Epithelial cell of proximal tubule (primary cell): ENCODE measurements at places on chromosomes 6 and 20. TPM values are rescaled to one million over a fixed set of nuclear protein-coding genes. Genes with fewer than 3 reads are reported as not detected.
A peak's percentile ranks its signal among the peaks of the same experiment; 100 is the strongest.

GRCh38 chr20:41276317-41276751 is 41.2 kb downstream of the ZHX3 start:
- no peak for DNase-seq

DNA sequence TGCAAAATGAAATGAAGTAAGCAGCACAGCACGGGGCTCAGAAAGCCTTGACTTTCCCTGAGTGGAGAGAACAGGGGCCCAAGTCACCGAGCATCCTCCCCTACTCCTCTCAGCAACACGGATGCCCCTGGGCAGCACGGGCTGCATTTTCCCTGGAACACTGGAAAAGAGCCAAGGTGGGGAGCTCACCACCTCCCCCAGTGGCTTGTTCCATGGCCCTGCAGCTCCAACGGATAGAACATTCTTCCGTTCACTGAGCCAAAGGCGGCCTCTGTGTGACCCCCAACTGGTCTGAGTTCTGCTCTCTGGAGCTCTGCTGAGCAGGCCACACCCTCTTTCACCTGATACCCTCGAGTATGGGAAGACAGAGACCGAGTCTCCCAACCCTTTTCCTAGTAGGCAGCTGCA is 20.8 kb upstream of the EMILIN3 start:
- DNase-seq, result no peak

GRCh38 chr6:121764493-121764892 is 329.0 kb downstream of the GJA1 start:
- no peak for DNase-seq

GRCh38 chr6:21396313-21396712 is 197.2 kb upstream of the SOX4 start:
- DNase-seq, result peak; percentile 26

- DNase-seq, result no peak
Observed at GRCh38 chr6:168030218-168030746, 32.8 kb downstream of the KIF25 start.

DNA sequence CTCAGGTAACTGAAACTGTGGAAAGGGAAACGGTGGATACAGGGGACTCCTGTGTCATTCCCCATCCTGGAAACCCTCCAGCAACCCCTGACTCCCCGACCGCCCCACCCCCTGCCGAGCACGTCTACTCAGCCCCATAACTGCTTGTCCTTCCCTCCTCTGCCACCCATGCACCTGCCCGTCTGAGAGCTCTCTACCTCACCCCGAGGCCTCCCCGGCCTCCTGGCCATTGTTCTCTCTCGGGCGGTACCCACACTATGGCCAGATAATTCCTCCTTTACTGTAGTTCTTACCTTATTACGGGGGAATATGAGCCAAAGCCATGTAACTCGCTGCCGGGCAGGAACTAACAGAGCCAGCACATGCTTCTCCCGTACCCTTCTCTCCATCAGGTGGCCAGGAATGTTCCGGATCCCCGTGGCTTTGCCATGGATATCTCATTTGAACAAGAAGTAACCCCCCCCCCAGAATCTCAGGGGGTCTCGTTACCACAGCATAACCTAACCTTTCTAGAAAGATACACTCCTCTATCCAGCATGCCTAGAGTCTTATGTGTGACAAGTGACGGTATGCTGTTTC is 4.8 kb upstream of the IRF4 start:
- DNase-seq, result no peak

GRCh38 chr6:4607793-4608192 is 168.4 kb upstream of the CDYL start:
- DNase-seq, result no peak

DNA sequence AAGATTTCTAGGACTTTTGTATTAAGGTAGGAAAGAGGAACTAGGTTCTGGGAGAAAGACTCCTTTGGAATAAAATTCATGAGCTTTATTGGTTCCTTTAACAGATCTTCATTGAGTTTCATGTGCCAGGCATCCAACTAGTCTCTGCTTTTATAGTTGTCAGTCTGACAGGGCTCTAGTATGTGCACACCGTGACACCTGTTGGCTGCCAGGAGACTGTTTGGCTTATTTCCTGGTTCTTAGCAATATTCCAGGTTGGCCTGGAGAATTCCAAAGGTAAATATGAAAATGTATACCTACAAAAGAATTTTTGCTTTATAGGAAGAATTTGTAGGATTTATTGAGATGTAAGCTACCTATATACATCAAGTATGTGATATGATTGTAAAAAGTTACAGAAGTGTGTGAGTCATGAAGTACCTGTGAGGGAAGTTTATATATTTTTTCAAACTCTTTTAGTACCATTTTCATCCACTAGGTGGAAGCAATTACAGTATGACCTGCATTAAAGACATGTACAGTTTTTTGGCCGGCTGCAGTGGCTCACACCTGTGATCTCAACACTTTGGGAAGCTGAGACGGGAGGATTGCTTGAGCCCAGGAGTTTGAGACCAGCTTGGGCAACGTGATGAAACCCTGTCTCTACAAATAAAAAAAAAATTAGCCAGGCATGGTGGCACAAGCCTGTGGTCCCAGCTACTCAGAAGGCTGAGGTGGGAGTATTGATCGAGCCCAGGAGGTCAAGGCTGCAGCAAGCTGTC is 35.2 kb downstream of the NDUFAF5 start:
- DNase-seq, result peak; percentile 39

DNA sequence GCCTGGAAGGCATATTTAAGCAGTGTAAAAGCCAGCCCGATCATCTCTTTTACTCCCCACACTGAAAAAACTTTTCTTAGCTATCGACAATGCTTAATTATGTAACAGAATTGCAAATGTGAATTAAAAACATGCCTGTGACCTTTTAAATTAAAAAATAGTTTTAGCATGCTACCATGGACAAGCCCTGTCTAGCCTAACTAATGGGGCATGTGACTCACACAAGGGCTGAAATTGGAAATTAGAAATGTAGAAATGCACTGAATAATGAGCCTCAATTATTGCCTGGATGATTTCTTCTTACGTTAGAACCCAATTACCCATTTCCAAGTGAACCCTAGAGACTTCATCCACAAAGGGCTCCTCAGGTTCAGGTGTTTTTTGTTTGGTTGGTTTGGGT is 82.7 kb downstream of the SIM1 start:
- DNase-seq, result no peak

- DNase-seq, result no peak
Observed at GRCh38 chr6:31906122-31906521, 4.2 kb upstream of the ZBTB12 start.

DNA sequence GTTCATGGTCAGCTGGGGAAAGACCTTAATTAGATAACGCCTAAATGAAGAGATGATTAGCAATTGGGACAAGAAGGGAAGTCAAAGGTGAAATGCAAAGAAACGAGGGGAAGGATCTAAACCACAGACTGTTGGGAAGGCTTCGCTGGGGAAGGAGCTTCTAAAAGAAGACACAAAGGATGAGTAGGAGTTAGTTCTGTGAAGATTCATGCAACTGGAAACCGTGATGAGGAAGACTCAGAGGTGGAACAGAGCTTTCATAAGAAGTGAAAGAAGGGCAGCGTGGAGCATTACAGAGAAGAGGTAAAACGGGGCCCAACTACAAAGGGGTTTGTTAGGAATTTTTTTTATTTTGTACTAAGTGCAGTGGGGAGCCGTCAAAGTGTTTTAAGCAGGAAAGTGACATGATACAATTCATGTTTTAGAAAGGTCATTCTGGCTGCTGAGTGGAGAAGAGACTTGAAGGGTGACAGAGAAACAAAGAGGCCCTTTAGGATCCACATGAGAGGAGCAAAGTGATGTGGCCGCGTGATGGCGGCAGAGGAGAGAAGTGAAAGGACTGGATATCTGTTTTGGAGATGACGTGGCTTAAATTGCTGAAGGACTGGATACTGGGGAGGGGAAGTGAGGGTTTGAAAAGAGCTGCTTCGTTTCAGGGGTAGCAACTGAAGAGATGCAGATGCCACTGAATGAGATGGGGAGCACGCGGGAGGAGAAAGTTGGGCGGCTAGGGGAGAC is 33.6 kb downstream of the TTI1 start:
- DNase-seq, result no peak

DNA sequence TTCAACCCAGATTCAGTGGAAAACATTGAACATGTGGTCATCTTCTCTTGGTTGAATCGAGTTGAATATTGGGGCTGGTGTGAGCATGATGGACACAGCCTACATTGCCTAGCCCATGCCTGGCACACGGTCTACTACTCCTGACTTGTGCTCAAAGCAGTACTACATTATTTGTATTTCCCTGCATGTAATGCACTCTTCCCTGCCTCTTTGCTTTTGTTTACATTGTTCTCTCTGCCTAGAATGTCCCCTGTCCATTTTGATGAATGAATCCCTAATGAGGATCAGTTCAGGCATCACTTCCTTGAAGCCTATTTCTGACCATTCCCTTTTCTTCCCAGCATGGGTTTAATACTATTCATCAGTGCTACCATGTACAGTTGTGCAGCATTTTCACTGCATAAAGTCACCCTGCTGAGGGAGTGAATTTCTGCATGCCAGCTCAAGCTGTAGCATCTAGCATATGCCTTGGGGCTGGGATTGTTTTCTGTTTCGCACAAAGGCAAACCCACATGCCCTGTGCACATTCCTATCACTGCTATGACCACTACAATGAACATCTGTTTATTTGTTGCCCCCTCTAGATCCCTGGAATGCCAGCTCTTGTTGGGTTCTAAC is 75.3 kb upstream of the CCN6 start:
- no peak for DNase-seq

DNA sequence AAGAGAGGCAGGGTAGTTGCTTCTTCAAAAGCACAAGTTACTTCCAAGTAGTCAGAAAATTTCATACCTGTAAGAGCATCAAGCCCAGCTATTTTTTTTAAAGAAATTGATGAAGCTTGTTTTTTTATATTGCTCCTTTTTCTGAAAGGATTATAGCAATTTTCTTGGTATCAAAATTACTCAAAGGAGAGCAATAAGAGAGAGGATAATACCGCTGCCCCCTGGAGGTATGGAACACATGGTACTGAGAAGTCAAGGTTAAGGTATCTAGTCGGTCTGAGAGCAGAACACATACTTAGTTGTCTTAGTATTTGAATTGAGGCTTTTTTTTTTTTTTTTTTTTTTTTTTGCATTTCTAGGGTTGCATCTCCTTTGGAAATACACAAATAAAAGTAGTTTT is 59.4 kb downstream of the ADGRF5 start:
- no peak for DNase-seq

DNA sequence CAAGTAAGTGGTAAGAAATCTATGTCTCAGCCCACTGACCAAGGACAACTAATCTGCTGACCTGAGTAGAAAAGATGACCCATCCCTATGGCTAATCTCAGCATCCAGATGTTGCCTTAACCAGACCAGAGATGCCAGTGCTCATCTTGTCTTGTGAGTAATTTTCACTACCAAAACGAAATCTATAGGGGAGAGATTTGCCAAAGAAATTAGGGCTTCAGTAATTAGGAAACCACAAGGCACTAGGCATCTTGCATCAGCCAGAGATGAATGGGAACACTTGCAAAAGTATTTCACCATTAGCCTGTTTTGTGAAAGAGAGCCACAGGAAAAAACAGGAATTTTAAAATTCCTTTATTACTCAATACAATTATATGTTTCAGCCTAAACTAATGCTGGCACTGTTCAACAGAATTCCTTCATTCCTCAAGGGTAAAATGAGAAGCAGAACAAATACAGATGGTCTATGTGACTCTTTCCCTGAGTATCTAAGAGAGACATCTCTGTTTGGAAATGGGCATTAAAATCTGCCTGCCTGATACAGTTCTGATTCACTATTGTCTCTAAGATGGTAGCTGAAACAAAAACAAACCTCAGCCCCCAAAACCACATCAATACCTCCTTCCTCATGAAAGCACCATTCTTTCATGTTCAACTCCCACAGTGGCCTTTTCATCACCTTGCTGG is 87.8 kb downstream of the GMDS start:
- peak; percentile 41 for DNase-seq

DNA sequence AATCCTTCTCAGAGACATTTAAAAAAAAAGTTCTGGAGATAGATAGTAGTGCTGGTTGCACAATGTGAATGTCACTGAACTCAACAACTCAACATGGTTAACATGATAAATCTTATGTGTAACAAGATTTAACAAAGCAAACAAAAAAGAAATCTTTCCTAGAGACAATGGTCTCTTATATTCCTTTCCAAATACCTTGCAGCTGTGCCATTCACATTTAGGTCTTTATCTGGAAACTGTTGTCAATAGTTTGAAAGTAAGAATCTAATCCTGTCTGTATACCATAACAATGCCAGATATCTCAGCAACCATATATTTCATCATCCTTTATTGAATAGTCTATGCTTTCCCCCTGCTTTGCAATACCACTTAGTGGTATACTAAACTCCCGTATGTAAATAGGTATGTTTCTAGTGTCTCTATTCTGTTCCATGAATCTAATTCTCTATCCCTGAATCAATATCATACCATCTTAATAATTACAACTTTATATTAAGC is 2.1 kb downstream of the SERAC1 start:
- DNase-seq, result no peak

DNA sequence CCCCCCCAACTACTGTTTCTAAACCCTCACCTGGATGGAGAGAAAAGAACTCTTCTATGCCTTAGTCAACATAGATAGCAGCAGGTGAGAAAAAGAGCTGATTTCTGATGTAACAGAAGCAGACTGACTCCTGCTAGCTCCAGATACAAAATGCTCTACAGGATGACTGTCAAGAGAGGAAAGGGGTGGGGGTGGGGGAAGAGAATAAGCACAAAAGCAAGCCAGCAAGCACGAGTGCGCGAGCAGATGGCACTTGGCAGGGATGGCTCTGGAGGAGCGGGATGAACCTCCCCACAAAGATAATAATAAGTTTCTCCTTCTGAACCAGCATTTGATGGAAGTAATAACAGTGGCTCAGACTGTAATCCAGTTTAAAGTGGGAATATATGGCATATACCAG is 45.6 kb upstream of the SPDEF start:
- no peak for DNase-seq

GRCh38 chr6:42766163-42766670 is 15.6 kb upstream of the BICRAL start:
- DNase-seq, result no peak

DNA sequence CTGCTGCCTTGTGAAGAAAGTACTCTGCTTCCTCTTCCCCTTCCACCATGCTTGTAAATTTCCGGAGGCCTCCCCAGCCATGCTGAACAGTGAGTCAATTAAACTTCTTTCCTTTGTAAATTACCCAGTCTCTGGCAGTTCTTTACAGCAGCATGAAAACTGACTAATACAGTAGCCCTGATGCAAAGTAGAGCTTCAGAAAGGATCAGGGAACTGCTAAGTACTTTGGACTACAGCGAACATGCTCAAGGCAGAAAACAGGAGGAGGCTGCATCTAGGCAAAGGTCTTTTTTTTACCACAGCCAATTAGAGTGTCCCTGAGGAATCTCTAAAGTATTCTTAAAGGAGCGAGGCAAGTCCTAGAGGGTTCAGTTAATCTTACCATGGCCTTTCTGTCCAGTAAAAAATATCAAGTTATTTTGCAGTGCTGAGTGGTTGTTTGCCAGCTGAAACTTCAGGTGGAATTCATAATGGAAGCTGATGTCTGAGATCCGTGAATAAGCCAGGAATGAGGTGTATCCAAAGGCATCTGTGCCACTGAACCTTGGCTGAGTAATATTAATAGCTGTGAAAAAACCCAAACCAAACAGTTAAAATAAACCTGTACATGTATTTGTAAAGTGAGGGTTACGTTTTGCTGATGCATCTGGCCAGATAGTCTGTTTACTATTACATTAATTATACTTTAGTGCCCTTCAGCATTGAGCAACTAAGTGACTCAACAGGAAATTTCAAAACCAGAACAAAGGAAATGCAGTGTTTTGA is 170.4 kb downstream of the PHF3 start:
- peak; percentile 90 for DNase-seq

The CAP2 gene
- 5.5 and 12.7 TPM in 2 replicates for total RNA-seq

The VNN1 gene
- total RNA-seq, result under 0.01 and 0.14 TPM in 2 replicates

The SMOC2 gene
- 0.35 TPM in 1 of 2 replicates, not detected in the other for total RNA-seq

The UCKL1 gene
- 16.2 and 35.7 TPM in 2 replicates for total RNA-seq

The LY86 gene
- not detected in 2 replicates for total RNA-seq

The GGTLC1 gene
- total RNA-seq, result not detected in 2 replicates

The KCNK5 gene
- total RNA-seq, result 1.6 and 2.8 TPM in 2 replicates

The GSTA4 gene
- total RNA-seq, result 10.5 and 12.1 TPM in 2 replicates

The TGM2 gene
- total RNA-seq, result 137 and 150 TPM in 2 replicates
